Left lung (tissue), 14 donors: ENCODE measurements at places on chromosomes 12 and 14. TPM values are rescaled to one million over a fixed set of nuclear protein-coding genes. Genes with fewer than 3 reads are reported as not detected.

DNA sequence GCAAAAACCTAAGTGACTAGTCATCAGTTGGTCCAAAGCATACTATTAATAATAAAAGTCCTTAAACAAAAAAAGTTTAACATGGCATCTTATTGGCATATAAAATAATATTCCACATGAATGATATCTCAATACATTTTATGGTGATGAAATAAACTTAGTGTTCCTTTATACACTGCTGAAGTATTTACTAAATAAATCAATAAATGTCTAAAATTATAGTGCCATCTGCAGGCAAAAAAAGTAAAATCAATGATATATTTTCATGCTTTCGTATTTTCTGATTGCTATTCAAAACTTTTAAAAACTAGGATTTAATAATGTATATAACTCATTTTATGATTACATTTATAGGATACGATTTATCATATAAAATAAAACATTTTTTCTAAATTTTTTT, 30.5 kb downstream of the PUS7L start:
- no peak overlapping the region for H3K27ac ChIP-seq
- no peak overlapping the region for H3K4me3 ChIP-seq
- peaks cover 34% of the 10 kb centered on the region for H3K36me3 ChIP-seq
- H3K27me3 ChIP-seq: no peaks in the 10 kb centered on the region

DNA sequence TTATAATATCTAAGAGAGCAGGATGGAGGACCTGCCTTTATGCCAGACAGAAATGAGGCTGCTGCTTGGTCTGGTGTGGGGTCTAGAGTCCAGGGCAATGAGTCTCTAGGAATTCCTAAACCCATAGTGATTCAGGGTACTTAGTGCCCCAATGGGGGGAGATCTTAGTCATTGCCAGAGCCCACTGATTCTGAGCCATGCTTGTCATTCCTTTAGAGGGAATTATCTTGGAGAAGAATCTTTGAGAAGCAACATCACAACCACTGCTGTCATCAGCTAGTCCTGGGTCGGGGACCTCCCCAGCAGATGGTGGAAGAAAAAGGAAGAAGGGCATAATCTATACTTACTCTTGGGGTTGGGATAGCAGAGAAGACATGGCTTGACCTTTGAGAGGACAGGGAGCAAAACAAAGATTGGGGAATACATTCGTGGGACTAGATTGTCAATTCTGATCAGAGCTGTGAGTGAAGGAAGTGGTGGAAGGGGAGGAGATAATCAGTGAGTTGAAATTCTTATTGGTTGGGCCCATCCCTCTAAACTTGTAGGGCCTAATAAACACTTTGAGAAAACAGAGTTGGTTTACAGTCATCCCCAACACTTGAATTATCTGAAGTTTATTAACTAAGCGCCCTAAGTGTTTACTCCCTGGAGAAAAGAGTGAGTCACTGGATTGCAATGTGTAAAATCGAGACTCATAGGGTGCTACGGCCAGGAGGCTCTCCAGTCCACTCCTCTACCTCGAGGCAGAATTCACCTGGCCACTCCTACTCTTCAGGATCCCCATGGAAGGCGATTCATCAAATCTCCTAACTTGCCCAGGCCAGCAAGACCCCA, 3.0 kb upstream of the KRT3 start:
- no peak overlapping the region for H3K4me3 ChIP-seq
- peaks cover 5% of the 10 kb centered on the region for H3K4me1 ChIP-seq
- H3K27ac ChIP-seq: no peak overlapping the region
- no peak for DNase-seq
- no peaks in the 10 kb centered on the region for H3K27me3 ChIP-seq
- no peaks in the 10 kb centered on the region for H3K36me3 ChIP-seq

- H3K4me3 ChIP-seq: no peak overlapping the region
- no peaks in the 10 kb centered on the region for H3K27me3 ChIP-seq
- no peak overlapping the region for H3K27ac ChIP-seq
- DNase-seq: no peak
- peaks cover 3% of the 10 kb centered on the region for H3K4me1 ChIP-seq
- no peaks in the 10 kb centered on the region for H3K36me3 ChIP-seq
Measured at GRCh38 chr14:91279354-91279753, 34.9 kb upstream of the GPR68 start.

DNA sequence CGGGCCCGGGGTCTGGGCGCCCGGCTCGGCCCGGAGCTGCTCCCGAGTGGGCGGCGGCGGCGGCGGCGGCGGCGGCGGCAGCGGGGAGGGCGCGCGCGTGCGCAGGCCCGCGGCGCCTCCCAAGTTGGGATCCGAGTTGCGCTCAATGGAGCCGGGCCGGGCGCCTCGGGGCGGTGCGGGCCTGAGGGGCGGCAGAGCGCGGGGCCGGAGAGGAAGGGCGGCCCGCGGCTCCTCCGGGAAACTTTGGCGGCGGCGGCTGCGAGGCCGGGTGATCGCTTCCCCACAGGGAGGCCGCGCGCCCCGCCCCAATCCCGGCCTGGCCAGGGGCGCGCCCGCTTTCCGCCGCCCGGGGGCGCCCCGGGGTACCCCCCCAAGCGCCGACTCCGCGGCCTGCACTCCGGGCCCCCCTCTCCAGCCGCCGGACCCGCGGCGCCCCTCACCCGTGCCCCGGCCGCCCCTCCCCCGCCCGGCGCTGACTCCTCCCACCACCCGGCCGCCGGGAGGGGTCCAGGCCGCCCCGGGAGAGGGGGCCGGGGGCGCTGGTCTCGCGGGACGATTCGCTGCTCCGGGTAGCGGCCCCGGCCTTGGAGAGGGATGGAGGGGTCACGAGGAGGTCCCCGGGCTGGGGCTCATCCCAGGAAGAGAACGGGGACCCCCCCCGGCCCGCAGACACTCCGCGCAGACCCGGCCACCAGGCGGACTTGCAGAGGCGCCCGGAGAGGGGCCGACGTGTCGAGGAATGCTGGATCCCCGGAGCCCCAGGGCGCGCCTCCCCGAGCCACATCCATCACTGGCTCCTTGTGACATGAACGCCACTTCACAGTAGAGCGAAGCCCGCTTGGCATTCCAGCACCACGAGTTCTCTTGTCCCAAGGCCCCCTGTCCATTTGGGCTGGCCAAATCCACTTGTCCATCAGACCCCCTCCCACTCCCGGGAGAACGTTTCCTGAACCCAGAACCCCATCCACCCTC, at the start of gene RILPL1:
RILPL1 (minus strand) TSS at position 48 of the 972 bp plus-strand sequence. CDS start 237 bp downstream, outside the sequence.
- peaks cover 7% of the 10 kb centered on the region for H3K4me1 ChIP-seq
- peaks cover 23% of the 10 kb centered on the region for H3K27me3 ChIP-seq
- no peaks in the 10 kb centered on the region for H3K36me3 ChIP-seq
- peak within 1 kb of the TSS; percentile 76 for H3K27ac ChIP-seq
- DNase-seq: peak; percentile 42

E2F7 gene
- 1.8 TPM for total RNA-seq

LMNTD1 gene
- total RNA-seq: not detected
